Liver (tissue), 10 donors: ENCODE measurements at places on chromosomes 16 and 17. TPM values are rescaled to one million over a fixed set of nuclear protein-coding genes. Genes with fewer than 3 reads are reported as not detected.

EFCAB5 gene
- under 0.01 TPM for total RNA-seq

RBFOX1 gene
- total RNA-seq: not detected

AOC3 gene
- 6.9 TPM for total RNA-seq

TBKBP1 gene
- 1.5 TPM for total RNA-seq

CLEC3A gene
- not detected for total RNA-seq

WNK4 gene
- 7.5 TPM for total RNA-seq

NHLRC4 gene
- total RNA-seq: 7.0 TPM

ADAMTS18 gene
- total RNA-seq: 0.17 TPM

GPRC5B gene
- 3.8 TPM for total RNA-seq

SBK1 gene
- 0.08 TPM for total RNA-seq

ADGRG1 gene
- total RNA-seq: 2.3 TPM

CD300H gene
- not detected for total RNA-seq

NUTF2 gene
- 69.5 TPM for total RNA-seq

SLC38A8 gene
- 0.08 TPM for total RNA-seq

ALOX12 gene
- not detected for total RNA-seq

IKZF3 gene
- total RNA-seq: 2.3 TPM

AIPL1 gene
- not detected for total RNA-seq

CEMP1 gene
- 0.23 TPM for total RNA-seq

CRYBA1 gene
- not detected for total RNA-seq
